ENCODE measurements at places on chromosomes 12 and 14.
A peak's percentile ranks its signal among the peaks of the same experiment; 100 is the strongest.

DNA sequence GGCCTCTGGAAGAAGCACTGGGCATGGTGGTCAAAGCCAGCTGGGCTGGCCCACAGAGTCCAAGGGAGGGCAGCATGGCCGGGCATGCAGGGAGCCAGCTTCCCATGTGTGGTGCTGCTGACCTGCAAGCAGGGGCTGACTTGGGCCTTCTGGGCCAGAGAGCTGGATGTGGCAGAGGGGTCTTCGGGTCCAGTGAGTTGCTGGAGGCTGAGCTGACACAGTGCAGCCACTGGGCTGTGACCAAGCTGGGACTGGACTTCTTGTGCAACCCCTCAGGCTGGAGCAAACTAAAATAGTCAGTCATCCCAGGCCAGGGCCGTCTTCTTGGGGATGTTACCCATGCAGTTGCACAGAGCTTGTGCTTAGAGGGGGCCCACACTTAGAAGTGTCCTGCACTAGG, 7.3 kb upstream of the RIN3 start:
- DNase-seq: no peak

GRCh38 chr14:77844802-77845201, 44.9 kb downstream of the ADCK1 start:
- DNase-seq: no peak

DNA sequence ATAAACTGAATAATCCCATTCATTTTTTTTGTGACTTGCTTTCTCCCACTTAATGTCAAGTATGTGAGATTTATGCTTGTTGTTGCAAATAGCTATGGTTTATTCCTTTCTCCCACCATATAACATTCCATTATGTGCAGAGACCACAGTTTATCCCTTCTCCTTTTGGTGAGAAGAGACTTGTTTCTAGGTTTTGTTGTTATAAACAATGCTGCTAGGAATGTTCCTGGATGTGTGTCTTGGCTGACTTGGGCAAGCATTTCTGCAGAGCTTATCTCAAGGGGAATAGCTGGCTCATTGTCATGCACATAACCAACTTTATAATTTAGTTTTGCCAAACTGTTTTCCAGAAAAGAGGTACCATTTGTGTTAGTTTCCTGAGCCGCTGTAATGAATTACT, 47.6 kb upstream of the PPP1CC start:
- no peak for DNase-seq

GRCh38 chr12:12724421-12725085, 7.4 kb downstream of the CDKN1B start:
- DNase-seq: no peak

DNA sequence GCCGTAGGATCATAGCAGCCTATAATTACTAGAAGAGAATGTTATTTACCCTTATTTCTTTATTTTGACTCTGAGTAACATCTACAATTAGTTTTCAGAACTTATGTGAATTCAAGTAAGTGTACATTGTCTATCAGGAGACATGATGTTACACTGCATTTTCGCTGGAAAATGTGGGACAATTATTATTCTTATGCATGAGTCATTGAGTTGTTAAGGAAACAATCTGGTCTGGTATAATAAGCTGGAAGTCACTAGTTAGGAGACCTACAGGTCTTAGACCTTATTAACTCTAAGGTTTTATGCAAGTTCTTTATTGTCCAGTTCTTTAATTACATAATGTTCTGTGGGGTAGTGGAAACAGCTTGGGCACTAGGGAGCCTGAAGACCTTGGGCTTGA, 5.8 kb downstream of the KTN1 start:
- DNase-seq: no peak

GRCh38 chr12:32305163-32305562, 94.2 kb upstream of the FGD4 start:
- no peak for DNase-seq

DNA sequence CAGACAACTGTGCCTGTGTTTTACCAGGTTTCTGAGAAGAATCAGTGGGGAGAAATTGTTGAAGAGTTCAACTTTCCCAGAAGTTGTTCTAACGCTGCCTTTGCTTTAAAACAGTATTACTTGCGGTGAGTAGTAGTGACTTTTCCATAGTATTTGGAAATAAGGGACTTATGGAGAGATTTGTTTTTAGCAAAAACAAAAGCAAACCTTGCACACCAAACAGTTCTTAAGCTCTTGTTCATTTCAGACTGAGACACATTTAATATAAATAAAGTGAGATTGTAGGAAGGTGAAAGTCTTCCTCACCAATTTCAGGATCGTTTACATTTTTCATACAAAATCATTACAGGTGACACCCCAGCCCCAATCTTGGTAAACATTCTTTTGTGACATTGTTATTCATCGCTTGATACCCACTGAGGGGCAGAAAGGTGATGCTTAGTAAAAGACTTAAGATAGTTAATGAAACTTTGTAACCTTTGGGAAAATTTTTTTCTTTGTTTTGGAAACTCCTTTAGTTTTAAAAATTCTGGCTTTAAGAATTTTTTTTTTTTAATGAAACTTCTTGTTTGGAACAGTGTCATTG, 1.8 kb downstream of the ARID2 start:
- DNase-seq: no peak

DNA sequence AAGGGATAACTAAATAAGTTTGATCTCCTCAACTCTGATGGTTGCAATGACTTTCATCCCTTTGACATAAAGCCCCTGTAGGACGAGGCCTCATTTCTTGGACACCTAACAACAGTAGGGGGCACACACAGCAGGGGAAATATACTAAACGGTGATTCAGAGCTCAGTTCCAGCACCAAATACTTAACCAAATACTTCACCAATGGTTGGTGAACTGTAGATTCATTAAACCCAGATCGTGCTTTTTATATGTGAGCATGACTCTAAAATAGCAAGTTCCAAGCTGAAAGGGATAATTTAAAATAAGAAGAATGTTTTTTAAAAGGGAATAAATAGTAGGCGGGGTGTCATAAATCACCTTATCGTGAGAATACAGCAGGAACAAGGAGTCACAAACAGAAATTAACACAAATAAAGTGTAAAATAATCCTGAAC, 53.2 kb downstream of the ATG2B start:
- no peak for DNase-seq

GRCh38 chr12:14691560-14691959, 4.8 kb downstream of the GUCY2C start:
- DNase-seq: no peak

- DNase-seq: no peak
Observed at GRCh38 chr14:48735607-48736006, 850.6 kb downstream of the RPS29 start.

- DNase-seq: no peak
Observed at GRCh38 chr12:93245543-93245942, 132.2 kb upstream of the NUDT4 start.

GRCh38 chr14:58571769-58572472, 65.8 kb upstream of the DACT1 start:
- DNase-seq: no peak

DNA sequence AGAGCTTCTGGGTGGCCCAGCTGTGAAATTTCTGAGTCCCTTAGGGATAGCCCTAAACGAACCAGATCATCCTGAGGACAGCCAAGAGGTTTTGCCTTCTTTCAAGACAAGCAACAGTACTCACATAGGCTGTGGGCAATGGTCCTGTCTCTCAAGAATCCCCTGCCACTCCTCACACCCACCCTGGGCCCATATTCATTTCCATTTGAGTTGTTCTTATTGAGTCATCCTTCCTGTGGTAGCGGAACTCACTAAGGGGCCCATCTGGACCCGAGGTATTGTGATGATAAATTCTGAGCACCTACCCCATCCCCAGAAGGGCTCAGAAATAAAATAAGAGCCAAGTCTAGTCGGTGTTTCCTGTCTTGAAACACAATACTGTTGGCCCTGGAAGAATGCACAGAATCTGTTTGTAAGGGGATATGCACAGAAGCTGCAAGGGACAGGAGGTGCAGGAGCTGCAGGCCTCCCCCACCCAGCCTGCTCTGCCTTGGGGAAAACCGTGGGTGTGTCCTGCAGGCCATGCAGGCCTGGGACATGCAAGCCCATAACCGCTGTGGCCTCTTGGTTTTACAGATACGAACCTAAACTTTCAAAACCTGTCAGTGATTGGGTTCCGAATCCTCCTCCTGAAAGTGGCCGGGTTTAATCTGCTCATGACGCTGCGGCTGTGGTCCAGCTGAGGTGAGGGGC, 38.9 kb downstream of the DAD1 start:
- DNase-seq: no peak

- no peak for DNase-seq
Observed at GRCh38 chr14:100074431-100075100, 9.3 kb downstream of the EVL start.

DNA sequence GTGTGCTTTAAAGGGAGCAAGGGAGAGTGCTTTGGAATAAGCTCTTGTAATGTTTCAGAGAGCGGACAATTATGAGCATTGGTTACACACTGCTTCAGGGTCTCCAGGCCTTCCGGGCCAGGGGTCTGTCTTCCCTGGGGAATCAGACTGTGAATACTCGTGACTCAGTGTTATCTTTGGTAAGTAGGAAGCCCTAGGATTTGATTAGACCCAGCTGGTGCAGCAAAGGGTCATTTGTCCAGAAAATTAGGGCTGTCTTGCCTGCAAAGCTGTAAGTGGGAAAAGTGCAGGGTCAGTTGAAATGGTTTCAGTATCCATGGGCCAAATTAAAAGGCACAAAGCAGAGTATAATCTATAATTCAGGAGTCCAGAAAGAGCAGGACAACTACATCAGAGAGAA, 475.6 kb downstream of the MED13L start:
- no peak for DNase-seq

DNA sequence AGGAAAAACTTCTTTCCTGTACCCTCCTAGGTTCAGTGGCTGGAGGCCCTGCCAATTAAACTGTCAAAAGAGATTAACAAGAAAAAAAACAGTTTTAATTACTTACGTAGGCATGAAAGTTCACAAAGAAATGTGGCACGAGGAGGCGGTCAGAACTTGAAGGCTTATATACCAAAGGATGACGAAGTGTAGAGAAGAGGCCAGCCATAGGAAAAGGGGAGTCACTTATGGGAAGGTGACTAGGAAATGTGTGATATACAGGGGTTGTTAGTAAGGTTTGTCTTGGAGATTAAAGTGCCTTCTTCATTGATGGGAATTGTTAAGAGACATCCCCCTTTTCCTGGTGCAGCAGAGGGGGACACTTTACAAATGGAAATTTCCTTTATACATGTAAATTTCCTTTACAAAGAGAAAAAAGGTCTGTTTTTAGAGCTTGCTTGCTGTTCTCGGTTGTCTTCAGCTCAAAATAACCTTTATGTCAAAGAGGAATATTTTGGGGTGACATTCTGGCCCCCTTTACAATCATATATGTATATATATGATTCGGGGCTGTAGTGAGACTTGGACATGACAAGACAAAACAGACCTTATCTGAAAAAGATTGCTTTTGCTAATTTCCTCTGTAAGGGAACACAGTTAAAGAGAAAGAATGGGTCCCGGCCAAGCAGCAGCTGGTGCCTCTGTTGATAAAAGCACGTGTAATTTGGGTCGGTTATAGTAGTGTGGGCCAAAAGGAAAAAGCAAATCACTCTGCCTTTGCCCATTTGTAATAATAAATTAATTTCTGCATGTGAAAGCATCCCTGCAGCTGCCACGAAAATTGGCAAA, 38.6 kb downstream of the SYNE2 start:
- DNase-seq: peak; percentile 36

GRCh38 chr12:92665496-92665895, 37.3 kb upstream of the PLEKHG7 start:
- no peak for DNase-seq

GRCh38 chr14:67738740-67739504, 37.2 kb downstream of the RDH12 start:
- DNase-seq: no peak

GRCh38 chr14:76305268-76305826, 70.6 kb upstream of the ESRRB start:
- peak; percentile 20 for DNase-seq

GRCh38 chr12:112711026-112711425, 80.5 kb upstream of the RPH3A start:
- no peak for DNase-seq

- DNase-seq: no peak
Observed at GRCh38 chr12:94879542-94879941, 124.0 kb downstream of the NDUFA12 start.

GRCh38 chr12:39605996-39606395, 13.6 kb downstream of the ABCD2 start:
- DNase-seq: no peak

DNA sequence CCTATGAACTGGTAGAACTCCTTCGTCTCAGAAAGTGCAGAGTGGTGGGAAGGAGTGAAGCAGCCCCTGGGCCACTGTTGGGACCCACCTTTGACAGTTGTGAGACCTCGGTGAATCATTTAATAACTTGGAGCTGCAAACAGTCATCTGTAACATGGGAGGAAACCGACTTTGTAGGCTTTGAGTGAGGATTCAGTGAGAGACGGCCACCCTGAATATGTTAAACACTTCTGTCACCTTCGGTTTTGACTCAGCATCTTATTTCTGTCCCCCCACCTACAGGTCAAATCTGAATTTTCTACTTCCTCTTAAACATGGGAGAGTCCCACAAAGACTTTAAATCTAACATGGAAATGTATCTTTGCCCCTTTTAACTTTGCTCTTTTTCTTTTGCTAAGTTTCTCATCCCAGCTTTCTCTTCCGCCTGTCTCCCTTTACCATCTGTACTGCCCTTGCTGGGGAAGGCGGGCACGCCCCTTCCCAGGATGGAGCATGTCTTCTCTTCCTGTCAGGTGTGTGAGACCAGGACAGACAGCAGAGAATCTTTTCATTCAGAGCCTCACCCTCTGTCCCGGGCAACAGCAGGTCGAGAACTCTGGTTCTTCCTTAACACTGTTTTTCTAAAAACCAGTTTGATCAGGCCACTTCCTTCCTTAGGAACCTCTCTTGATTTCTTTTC, 37.1 kb downstream of the ZC3H14 start:
- DNase-seq: no peak

GRCh38 chr14:41521891-41522290, 84.8 kb upstream of the LRFN5 start:
- DNase-seq: no peak

- no peak for DNase-seq
Observed at GRCh38 chr12:128424931-128425431, 158.0 kb downstream of the TMEM132C start.

DNA sequence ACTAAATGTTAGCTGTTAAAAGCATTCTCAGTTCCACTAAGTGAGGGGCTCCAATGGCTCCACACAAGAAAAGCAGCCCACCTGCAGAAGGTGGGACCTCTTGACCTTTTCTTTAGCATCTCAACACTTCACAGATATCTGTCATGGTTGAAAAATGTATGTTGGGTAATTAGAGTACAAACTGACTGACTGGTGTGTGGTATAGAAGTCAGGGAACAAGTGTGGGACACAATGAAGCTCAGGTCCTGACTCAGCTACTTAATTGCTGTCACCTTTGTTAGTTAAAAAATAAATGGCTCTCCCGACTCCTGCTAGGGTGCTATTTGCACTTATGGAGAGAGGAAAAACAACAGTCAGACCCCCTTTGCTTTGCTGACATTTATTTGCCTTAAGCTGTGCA, 299.0 kb downstream of the TTC6 start:
- DNase-seq: no peak

All from H9 (cell line).